ENCODE measurements at places on chromosomes 5 and 9.
A peak's percentile ranks its signal among the peaks of the same experiment; 100 is the strongest.

DNA sequence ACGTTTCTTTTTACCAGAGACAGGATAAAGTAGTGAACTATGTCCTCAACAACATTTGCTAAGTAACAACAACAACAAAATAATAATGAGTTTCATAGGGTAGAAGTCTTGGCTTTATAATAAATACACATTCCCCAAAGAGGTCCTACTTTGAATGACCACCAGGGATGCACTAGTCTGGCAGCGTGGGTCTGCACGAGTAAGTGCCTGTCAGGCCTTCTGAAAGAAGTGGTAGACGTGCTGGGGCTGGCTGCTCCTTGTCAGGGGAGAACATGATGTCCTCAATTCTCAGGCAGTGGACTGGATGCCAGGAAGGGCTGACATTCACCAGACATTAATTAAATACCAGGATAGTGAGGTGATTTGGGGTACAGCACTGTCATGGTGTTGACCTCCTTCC, 331.1 kb downstream of the TMEM38B start:
- no peak for DNase-seq

DNA sequence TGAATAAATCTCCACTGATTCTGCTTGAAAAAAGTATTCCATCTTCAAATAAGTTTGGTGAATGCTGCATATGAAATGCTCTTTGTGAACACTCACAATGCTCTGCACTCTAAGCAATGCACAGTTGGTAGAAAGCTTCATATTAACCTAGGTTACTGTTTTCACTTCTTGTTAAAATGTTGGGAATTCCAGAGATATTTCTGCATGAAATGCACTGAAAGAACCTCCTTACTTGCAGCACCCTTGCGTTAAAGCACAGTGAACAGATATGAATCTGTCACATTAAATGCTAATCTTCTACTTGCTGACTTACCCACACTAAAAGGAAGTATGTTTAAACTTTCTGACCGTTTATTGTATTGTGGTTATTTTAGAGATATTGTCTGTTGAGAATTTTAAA, 584.1 kb upstream of the NUDT12 start:
- no peak for DNase-seq

DNA sequence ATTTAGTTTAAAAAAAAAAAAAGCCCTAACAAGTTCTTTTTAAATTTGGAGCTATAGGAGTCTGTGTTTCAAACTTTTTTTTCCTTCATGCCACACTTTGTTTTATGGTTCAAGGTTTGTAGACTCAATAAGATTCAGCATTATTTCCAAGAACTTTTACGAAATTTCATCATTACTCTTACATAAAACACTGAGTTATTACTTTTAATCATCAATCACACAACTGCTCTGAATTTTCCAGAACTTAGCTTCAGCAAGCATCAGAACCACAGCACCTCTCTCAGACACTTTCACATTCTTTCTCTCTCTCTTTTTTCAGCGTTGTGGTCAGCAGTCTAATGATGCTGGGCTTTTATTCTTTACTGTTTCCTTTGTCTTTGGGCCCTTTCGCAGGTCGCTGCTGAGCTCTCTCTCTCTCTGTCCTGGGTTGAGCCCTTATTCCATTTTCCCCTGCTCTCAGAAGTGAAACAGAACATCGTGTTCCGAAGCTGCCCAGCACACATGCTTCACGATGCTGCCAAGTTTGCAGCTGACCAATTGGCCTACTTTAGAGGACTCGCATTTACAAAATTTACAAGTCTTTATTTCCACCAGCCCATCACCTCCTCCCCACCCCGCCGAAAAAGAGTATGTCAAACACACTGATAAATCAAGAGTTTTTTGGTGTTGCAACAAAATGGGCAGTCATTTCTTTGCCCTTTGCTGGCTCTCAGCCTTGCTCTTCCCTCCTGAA, 44.6 kb upstream of the PIK3R1 start:
- DNase-seq, result no peak

DNA sequence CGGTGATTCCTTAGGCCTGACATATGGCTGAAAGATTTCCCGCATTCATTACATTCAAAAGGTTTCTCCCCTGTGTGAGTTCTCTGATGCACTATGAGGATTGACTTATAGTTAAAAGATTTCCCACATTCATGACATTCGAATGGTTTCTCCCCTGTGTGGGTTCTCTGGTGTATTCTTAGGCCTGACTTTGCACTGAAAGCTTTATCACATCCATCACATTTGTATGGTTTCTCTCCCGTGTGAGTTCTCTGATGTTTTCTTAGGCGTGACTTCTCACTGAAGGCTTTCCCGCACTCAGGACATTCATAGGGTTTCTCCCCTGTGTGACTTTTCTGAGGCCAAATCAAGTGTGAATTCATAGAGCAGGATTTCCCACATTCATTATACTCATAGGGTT, 35.8 kb downstream of the ZNF782 start:
- DNase-seq, result no peak

DNA sequence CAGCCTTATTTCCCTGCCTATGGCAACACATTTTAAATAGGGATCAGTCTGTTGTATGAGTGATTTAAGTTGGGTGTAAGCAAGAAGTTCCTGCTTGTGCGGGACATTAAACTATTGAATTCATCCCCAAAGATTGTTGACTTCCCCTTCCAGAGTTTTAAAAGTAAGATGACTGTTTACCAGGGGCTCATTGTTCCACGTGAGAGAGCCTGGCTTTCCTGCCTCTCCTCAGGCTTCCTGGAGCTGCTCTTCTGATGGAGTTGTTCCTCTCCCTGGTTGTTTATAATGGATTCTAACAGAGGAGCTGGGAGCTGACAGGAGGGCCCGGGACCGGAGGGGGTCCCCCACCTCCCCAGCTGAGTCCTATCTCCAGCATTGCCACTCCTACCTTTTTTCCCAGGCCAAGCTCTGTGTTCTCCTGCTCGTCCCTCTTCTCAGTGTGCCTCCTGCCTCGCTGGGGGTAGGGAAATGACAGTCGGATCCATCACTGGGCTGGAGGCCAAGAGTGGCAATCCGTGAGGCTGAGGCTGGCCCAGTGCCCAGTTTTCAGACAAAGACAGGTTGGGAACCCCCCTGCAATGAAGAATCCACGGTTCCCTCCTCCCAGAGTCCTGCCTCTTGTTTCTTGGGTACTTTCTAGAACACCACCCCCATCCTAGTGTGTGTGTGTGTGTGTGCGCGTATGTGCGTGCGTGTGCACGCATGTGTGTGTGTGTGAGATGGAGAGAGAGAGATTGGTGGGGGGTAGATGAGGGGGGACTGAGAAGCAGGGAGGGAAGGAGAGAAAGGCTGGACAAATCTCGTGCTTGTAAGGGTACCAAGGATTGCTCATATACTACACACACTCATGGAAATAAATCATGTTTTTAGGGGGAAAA, 123.7 kb upstream of the NFIB start:
- DNase-seq, result no peak

DNA sequence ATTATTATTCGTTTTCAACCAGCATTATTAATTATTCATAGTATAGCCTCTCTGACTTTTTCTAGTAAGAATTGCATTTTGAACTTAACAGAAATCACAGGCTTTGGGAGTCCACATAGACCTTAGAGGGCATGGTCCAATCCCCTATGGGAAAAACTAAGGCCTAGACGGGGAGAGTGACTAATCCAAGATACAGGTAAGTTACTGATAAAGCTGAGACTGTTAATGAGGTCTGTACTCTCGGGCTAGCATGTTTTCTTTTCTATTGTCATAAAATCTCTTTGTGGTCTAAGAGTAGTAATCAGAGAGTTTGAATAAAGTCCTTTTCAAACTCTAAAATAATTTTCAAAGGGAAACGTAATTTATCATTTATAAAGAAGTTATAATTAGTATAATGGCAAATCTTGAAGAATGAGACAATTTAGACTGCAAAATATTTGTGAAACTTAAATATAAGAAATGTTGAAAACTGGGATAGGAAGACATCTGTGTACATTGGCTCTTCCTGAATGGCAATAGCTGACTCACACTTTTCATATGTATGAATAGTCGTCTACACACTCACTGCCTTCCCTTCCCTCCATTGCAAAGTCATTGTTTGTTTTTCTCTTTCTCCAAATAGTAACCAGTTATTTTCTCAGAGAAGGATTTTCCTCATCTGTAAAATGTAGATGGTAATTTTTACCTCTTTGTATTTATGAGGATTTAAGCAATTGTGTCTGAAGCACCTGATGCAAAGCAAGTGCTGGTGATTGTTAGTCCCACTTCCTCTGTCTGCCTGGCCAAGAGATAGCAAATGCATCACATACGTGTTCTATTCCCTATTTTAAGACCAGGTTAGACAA, 207.9 kb upstream of the CD180 start:
- peak; percentile 23 for DNase-seq

DNA sequence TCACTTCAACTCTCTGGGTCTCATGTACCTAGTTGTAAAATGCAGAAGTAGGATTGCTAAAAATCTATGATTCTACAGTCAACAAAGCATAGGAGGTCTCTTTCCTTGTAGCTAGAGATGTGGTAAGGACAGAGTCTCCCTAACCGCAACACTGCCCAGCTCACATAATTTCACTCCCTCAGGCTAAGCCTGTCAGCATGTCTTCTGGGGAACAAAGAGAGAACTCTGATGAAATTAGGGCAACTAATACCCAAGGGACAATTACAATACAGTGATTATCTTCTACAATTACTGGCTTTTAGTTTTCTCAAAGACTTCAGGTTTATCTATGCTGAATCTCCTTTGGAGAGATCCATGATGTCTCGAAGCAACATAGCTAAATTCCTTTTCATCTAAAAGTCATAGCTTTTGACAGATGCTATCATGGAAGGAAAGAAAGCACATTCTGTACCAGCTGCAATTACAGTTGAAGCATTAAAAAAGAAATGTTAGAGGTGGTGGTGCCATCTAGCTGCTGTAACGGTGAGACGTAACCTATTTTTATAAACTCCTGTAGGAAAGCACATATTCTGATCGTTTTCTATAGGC, 141.1 kb upstream of the TARS1 start:
- DNase-seq, result no peak

- DNase-seq, result no peak
Measured at GRCh38 chr5:142453932-142454331, 129.1 kb upstream of the SPRY4 start.

DNA sequence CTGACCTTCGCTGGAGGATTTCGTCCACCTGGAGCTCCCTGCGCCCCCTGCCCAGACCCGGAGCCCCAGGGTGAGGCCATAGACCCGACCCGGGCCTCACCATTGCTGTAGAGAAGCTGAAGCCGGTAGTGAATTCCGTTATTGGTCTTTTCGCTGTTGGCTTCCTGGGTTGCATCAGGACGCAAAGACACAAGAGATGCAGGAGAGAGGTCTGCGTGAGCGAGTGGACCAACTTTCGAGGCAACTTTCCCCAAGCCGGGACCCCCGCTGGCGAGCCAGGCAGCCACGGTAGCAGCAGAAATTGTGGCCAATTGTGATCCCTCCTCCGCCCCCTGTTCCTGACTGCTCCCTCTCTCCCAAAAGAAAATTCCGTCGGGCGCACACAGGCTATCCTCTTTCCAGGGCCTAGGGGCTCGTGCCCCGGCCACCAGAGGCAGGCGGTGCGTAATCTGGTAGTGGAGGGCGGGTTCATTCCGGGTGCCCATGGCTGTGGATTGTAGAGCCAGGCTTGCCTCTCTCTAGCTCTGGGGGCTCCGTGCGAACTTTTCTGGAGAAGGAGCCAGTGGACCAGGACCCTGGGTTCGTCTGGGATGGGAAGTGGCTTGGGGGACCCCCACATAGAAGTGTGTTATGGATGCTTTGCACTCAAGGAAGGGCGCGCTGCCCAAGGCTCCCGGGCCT, 3.3 kb downstream of the EBF1 start:
- DNase-seq, result no peak

DNA sequence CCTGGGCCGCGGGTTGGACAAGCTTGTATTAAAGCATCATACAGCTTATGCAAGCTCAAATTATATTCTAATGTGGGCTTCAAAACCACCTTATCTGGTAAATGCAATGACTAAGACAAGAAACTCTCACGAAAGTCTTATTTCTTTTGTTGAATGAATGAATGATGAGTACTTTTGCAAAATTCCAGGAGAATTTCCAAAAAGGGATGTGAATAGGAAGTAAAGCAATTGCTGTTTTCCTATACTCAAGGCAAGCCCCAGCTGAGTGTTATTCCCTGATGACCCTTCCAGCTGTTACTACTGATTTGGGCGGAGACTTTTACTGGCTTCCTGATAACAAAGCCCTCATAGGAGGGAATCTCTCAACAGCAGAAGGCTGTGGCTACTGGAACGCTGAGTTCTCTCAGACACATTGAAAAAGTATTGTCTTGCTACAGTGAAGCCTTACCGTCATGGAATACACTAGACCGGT, 162.8 kb downstream of the SREK1 start:
- DNase-seq, result peak; percentile 3

- no peak for DNase-seq
Measured at GRCh38 chr5:93993161-93993560, 251.8 kb upstream of the POU5F2 start.

DNA sequence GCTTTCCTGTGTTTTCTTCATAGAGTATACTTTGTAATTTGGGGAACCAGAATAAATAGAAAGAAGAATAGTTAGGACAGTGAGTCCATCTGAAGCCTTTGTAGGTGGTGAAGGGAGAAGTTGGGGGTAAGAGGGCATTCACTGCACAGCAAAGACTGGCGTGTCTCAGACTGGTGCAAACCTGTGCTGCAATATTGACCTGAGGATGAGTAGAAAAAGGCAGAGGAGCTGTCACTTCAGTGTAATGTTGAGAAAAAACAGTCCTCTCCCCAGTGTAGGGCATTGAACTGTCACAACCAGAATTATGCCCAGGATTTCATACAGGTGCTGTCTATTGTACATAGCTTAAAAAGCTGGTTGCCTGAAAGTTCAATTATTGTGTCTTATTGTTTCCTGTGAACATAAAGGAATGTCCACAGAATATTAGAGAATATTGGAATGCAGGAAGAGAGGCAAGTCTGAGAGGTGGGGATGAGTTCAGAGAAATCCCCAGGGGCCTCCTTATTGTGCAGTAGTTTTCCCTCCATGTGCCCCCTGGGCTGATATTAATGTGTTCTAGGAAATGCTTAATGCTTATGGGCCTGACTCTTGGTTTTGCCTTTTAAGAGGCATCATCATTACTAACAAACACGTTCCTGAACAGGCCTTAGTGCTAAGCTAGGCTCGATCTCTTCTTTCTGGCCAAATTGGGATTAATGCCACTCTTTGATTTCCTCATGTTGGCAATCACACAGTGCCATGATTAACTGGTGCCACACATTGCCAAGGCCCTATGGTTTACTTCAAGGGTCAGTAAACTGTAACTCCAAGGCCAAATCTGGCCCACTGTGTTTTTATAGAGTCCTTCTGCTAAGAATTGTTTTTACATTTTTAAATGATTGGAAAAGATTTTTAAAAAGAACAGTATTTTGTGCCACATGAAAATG, 34.0 kb downstream of the DAPK1 start:
- no peak for DNase-seq

All from HS-5 (cell line).